ENCODE measurements at places on chromosomes 2 and 18.

DNA sequence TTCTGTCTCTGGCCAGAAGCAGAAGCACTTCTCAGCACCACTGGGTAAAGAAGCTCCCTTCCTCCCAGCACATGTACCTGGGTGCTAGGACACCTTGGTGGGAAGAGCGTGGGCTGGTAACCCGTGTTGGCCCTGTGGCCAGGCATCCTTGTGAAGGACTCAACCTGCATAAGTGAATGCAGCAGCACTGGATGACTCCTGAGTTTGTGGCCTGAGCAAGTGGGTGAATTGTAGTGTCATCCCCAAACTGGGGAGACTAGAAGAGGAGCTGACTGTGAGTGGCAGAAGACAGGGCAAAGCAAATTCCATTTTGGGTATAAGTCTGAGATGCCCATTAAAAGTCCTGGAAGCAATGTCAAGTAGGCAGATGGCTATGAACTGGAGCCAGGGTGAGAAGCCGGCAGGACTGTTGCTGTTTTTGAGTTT, 63.4 kb downstream of the STAT1 start:
- no peak for DNase-seq

GRCh38 chr2:134341476-134341875, 87.6 kb downstream of the MGAT5 start:
- DNase-seq, result no peak

GRCh38 chr18:25278394-25278793, 73.6 kb downstream of the ZNF521 start:
- DNase-seq, result no peak

- no peak for DNase-seq
These were observed 148.3 kb downstream of the PLCL1 start for GRCh38 chr2:197952540-197953202.

DNA sequence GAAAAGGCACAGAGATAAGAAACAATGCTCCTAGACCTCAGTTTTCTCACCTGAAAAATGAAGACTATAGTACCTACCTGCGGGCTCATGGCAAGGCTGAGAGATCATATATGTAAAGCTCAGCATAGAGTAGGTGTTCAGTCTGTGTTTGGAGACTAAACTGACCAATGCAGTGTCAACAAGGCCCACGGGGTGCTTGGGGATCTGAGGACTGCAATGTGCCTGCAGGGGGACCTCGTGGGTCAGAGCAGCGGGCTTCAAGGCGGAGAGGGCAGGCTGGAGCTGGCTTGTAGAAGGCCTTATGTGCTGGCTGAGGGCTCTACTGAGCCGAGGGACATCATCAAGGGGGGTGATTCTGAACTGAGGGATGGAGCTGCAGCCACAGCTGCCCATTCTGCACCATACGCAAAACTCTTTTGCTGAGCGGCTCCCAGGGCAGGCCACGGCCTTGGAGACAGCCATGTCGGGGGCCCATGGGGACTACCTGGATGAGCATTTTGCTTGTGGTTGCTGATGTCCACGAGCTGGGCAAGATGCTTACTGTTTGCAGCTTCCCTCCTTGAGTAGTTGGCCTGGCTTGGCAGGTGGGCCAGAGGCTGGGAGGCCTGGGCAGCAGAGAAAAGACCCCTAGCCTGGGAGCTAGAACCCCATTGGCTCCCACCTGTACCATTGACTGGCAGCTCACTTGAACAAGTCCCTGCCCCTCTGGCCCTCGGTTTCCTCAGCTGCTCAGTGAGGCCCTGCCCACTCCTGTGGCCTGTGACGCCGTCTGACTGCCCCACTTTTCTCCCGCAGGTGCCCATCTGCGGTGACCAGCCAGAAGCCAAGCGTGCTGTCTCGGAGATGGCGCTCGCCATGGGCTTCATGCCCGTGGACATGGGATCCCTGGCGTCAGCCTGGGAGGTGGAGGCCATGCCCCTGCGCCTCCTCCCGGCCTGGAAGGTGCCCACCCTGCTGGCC, 23.5 kb downstream of the STEAP3 start:
- no peak for DNase-seq

DNA sequence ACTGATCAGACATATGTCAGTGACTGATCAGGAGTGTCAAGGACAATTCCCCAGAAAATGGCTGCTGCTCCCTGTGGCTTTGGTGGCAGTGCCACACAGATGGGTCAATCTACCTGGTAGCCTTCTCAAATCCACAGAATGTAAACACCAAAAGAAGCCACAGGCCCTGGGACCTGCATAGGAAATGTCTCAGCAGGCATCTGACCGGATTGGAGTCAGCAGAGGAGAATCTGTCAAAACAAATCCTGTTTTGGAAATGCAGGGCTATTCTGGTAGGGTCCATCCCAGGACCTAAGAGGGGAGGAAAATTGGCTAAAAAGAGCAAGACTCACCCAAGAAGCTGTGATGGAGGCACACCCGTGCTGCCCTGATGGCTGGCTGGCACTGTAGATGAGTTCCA, 189.7 kb downstream of the TMEM247 start:
- DNase-seq, result no peak

DNA sequence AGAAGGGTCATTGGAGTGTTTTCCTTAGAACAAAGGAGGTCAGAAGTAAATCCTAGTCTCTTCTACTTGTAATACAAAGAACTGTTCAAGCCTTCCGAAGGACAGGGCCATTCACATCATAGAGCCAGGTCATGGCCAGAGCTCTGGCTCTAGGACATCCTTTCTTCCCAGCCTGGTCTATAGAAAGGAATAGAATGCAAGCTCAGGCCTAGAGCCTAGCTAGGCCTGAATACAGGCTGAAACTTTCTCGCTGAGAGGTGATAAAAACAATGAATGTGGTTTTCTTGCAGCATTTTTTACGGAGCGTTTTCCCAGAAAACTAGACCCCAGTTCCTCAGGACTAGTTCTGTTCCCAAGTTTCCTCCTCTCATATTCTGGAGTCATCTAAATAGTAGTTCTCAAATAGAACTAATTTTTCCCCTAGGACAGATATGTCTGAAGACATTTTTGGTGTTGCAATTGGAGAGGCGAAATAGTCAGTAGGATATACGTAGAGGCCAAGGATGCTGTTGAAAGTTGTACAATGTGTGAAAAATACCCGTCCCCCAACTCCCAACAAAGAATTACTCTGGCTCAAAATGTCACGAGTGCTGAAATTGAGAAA, 6.8 kb downstream of the UGT1A6 start:
- DNase-seq, result no peak

DNA sequence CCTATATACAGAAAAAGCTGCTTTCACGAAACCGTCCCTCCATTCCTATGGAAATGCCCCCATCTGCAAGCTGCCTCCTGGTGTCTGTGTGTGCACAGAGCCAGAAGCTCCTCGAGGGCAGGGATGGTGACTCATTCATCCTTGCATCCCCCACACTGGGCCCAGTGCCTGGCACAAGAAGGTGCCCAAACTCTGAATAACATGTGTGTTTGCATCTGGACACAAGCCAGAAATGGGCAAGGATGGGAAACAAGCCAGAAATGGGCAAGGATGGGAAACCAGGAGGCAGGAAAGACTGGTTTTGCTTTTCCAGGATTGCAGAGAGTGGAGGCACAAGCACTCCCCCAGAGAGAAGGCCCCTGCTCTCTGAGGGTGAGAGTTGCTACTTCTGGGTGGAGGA, 313.9 kb downstream of the CELF4 start:
- no peak for DNase-seq

GRCh38 chr2:169729274-169729605, 4.4 kb upstream of the KLHL23 start:
- DNase-seq, result no peak

DNA sequence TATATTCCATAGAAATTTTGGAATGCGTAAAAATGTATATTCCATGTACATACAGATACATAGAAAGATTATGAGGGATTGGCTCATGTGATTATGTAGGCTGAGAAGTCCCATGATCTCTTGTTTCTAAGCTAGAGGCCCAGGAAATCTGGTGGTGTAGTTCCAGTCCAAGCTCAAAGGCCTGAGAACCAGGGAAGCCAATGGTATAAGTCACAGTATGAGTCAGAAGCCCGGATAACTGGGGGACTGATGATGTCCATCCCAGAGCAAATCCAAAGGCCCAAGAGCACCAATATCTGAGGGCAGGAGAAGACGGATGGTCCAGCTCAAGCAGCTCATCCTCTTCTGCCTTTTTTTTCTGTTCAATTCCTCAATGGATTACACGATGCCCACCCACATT, 385.0 kb upstream of the KLHL29 start:
- no peak for DNase-seq

DNA sequence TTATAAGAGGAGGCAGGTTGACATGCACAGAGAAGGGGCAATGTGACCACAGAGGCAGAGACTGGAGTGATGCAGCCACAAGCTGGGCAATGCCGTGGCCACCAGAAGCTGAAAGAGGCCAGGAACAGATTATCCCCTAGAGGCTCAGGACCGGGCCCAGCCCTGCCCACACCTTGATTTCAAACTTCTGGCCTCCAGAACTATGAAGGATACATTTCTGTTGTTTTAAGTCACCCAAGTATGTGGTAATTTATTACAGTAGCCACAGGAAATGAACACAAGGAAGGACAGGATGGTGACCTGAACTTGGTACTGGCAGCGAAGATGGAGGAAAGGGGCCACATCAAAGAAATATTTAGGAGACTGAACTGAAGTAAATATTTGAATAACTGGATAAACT, 66.8 kb upstream of the RIOK3 start:
- DNase-seq, result no peak

DNA sequence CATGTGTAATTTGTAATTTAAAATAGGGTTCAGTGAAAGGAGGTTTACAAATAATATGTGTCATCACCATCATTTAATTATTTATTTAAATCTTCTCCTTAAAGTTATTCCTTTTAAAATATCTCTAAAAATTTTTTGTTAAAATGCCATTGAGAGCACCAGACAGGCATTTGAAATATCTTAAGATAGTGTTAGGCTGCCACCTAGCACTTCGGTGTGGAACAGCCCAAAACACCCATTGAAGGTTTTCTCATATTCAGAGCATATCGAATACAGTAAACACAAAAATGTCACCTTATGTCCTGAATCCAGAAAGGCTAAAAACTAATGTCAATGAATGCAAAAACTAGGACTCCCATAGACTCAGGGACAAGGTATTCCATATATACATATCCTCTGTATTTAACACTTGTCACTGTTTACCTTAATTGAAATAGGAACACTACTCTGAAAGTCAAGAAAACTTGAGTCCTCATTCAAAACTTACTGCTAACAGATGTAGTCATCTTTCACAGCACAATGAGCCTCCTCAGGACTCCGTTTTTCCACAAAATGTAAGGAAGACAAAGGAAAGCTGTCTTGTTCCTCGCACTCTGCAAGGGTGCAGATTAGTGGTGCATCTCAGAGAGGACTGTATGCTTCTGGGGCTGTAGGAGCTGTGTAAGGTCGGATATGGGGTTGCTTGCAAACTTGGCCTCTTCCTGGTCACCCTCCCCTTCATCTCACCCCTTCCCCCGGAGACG, 329.5 kb downstream of the PAX3 start:
- no peak for DNase-seq

DNA sequence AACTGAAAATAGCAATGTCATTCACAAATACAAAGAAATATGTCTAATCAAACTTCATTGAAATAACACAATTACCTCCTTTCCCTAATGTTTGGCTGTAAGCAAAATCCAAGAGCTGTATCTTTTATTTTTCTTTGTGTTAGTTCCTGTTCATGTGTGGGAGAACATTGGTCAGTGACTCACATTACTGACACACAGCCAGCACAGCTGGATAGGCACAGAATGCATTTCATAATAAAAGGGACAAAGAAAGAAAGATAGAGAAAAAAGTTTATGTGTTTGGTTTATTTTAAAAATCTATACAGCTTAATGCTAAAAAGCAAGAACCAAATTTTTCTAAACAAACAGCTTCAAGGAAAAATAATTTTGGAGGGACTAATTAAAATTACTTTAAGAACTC, 185.6 kb upstream of the COL3A1 start:
- DNase-seq, result no peak

DNA sequence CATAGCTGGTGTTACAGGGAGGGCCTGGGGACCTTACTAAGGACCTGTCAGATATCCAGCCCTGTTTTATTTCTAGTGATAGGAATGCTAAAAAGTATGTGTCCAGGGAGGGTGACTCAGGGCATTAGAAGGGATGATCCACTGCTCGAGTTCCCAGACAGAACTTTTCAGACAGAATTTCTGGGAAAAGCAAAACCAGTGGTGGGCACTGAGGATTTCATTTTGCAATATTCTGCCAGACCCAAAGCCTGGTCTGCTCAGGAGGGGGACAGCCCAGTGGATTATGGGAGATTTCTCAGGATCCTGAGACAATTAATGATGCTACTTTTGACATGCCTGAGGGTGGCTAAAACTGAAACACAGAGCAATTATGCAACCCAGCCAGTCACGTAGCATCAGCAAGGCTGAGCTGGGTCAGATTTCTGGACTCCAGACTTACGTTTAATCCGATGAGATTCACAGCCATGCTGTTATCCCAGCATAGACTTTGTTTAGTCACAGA, 4.7 kb upstream of the KCNE4 start:
- no peak for DNase-seq

DNA sequence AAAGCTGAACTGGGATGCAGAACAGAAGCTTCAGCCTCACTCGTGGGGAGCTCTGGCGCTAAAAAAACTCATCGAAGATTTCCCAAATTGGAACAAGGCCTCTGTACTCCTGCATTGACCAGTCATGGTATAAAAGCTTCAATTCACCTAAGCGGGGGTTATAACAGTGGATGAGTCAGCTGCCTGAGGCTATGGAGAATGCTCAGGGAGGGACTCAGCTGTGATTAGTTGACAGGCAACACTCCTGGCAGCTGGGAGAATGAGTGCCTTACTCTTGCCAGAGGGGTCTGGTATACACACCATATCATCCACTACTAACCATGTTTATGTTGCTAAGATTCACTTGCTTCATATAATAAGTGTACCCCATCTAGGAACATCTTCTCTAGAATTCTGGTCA, 350.6 kb upstream of the VRK2 start:
- DNase-seq, result no peak

DNA sequence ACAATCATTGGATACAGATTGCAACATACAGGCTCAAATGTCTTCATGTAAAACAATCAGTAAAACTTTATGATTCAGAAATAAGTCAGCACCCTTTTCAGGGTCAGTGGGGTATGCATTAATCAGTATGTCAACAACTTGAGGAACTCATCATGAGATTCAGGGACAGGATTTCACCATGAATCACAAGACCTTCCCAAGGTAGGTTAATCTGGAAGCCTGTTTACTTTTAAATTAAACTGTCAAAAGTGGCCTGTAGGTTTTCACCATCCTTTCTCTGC, 104.8 kb downstream of the SP100 start:
- no peak for DNase-seq

- DNase-seq, result no peak
These were observed 522.5 kb upstream of the ID2 start for GRCh38 chr2:8159211-8159965.

Measured in activated naive CD8-positive, alpha-beta T cell treated with anti-CD3 and anti-CD28 coated beads for 36 hours (primary cell).